ENCODE measurements at places on chromosomes 13 and 19.

GRCh38 chr13:99281811-99282263 lies 23.7 kb upstream of the GPR18 start:
- DNase-seq = no peak

- no peak for DNase-seq
Observed at GRCh38 chr19:19338082-19338481, 17.5 kb downstream of the MAU2 start.

DNA sequence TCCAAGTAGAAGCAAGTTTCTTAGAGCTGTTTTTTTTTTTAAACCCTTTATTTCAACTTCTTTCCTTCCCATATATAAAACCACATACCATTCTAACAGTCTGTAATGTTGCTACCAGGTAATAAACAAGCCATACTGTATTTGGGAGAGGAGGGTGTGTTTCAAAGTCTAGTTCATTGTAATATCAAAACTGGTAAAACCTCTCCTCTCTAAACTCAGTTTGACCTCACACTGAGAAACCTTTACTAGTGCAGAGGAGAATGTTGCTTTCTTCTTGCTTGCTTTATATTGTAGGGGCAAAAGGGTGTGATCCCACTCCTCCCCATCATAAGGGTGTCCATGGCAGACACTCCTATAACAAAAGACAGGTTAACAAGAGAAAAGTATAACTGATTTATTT lies 155.1 kb downstream of the GGACT start:
- DNase-seq = no peak

DNA sequence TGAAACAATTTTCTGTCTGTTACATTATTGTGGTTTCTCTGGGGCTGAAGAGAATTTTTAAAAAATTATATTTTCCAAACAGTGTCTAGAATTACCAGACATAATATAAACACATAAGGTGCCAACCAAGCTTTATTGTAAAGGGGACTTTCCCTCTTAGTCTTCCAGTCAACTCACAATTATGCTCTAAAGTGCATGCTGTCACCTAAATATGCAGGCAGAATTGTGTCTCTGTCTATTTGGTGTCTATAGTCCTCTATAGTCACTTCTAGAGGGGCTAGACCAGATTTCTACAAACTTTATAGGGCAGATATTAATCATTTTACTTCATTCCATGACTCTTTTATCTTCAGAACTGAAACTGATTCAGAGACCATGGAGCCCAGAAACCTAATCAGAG lies 12.8 kb downstream of the ZNF254 start:
- DNase-seq = no peak

GRCh38 chr13:43030548-43030947 lies 7.2 kb downstream of the DNAJC15 start:
- DNase-seq = no peak

DNA sequence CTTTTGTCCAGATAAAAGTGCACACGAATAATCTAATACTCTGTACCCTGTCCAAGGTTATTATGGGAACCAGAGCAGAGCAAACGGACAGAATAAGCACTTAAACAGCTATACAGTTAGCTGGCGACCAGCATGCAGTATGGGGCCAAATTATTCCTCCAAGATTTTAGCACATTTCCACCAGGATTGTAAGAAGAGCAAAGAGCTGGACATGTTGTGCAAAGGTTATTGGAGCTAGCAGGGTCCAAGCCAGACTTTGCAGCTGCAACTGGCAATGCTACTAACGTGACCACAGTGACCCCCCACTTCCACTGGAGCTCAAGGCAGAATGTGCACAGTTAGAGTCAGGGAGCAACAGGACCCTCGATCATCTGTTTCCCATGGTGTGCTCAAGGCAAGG lies 89.9 kb downstream of the COL4A1 start:
- no peak for DNase-seq

DNA sequence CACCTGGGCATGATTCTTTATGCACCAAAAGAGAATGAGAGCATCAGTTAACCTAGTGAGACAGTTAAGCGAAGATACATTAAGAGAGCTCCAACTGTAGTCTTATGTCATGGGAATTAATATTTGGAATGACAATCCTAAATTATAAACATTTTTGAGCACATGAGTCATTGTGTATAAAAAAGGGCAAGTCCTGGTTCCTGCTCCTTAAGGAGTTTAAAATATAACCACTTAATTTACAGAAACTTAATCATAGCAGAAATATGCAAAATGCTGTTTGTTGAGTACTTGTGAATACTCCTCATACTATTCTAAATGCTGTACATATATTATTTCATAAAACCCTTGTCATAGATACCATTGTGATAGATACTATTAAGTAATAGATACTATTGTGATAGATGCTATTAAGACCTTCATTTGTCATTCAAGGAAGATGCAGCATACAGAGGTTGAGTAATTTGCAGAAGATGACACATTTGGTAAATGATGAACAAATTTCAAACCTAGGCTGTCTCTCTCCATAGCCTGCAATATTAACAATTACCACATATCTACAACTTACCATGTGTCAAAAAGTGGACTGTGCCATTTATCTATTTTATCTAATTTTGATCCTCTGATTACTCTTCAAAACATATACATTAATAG lies 301.0 kb downstream of the TBC1D4 start:
- no peak for DNase-seq

DNA sequence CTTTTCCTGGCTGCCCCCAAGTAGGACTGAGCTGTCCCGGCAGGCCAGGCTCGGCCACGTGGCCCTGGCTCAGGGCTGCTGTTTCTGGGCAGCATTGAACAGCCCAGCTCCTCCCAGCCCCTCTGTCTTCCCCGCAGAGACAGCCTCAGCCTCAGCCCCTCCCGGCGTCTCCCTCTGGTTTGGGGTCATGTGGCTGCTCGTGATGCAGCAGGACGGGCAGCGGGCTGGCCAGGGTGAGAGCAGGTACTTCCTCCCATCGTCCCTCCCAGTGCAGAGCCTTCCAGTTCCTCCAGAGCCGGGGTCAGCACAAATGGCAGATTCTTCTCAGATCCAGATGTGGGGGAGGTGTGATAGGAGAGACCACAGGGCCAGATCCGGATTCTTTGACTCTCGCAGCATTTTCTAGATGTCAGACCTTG lies 114.6 kb downstream of the KDM4B start:
- no peak for DNase-seq

GRCh38 chr13:97266772-97267417 lies 44.8 kb downstream of the MBNL2 start:
- no peak for DNase-seq

GRCh38 chr13:56563663-56564062 lies 577.1 kb upstream of the PRR20A start:
- DNase-seq = no peak

DNA sequence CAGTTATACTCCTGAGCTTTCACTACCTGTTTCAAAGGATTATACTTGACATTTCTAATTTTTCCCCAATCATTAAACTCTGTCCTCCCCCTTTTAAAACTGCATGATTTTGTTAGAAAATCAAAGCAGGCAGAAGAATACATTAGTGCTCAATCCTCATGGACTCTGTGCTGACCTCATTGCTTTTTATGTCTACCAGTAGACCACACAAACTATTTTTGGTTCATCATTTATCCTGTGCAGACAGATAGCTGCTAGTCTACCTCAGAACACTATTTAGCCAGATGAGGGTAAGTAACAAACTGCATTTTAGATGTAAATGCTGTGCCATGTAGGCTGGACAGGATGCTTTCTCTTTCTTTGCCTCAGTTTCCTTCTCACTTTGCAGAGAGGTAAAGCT lies 235.9 kb downstream of the DCT start:
- no peak for DNase-seq
